HuH-7 (cell line): ENCODE measurements at places on chromosomes 3 and 15.

- no peak for DNase-seq
Measured at GRCh38 chr15:92142242-92143232, 251.1 kb upstream of the ST8SIA2 start.

DNA sequence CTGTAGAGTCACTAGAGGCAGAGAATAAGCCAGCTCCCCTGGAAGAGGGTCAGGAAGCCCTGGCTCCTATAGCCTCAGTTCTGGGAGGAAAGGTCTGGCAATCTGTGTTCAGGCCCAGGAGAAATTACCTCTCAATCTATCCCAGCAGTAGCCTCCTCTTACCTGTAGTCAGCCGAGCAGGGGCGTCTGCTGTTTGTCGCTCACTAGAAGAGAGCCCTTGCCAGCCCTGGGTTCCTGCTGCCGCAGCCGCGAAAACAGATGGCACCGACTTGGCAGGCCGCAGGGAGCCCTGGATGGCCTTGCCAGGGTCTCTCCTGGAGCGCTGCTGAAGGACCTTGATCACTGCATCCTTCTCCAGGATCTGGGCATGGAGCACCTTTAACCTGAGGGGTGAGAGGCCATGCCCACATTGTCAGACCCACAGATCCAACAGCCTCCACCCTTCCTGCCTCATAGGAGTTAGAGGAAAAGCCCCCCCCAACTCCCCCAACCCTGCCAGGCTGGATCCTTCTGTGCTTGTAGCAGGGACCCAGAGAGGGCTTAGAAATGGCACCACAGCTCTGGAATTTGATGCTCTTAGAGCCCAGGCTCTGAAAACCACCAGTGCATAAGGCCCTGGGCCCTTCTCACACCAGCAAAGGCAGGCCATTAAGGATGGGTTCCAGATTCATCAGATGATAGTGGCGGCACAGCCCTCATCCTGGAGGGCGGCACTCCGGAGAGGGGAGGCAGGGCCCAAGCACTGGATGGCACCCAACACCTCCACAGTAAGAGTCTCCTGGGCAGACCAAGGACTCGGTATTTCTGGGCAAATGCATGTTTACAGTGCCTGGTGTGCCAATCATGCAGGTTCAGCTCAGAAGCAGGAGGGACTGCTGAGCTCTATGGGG is 14.9 kb downstream of the AMOTL2 start:
- DNase-seq = no peak

GRCh38 chr3:184237211-184237610 is 7.8 kb downstream of the VWA5B2 start:
- DNase-seq = no peak

DNA sequence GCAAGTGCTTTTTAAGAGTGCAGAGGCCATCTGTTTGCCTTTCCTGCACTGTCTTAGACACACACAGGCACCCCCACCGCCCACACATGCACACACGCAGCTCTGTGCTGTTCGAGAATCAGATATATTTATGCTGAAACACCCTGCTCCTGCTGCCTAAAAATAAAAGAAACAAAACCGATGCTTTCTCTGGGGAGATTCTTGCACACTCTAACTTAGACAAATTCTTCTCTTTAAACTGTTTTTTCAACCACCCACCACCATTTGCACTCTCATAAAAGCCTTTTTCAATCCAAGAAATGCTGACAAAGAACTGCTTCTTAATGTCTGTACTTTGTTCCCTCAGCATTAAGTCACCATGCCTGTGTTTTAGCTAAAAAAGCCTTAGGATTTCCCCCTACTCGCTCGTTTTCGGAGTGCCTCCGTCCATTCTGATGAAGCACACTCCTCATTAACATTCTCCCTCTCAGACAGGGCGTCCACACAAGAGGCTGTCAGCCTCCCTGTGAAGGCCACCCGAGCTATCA is 26.2 kb downstream of the SLC12A8 start:
- DNase-seq = no peak
